ENCODE measurements at places on chromosomes 7 and 10. TPM values are rescaled to one million over a fixed set of nuclear protein-coding genes. Genes with fewer than 3 reads are reported as not detected.

- DNase-seq = peak; percentile 27
Observed at GRCh38 chr7:29019387-29019786, 61.3 kb upstream of the TRIL start.

The NOS3 gene
- total RNA-seq = 0.82 TPM

DNA sequence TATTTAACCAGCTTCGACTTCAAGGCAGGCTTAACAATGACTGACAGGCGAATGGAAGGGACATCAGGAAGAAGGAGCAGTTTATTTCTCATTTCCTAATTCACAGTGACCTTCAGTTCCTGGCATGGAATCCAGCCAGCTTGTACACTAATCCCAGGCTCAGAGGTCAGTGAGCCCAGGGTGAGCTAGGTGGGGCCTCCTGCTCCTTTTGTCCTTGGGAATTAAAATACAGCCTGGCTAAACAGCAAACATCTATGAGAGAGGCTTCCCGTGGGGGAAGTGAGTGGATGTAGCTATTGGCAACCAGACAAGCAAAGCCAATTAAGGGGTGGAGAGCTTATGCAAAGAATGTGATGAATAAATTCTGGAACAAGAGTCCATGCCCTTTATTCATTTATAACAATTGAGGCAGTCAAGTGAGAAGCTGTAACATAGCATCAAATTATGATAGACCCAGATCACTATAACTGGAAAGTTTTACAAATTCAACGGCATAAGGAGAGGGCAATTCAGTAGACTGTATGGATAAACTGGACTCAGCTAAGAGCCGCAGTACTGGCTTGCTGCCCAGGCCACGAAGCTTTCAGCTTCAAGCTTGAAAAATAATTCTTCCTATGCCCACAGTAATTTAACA, 57.1 kb downstream of the STK17A start:
- no peak for DNase-seq

The FAM237B gene
- total RNA-seq = under 0.01 TPM

The SNCG gene
- 1.6 TPM for total RNA-seq

DNA sequence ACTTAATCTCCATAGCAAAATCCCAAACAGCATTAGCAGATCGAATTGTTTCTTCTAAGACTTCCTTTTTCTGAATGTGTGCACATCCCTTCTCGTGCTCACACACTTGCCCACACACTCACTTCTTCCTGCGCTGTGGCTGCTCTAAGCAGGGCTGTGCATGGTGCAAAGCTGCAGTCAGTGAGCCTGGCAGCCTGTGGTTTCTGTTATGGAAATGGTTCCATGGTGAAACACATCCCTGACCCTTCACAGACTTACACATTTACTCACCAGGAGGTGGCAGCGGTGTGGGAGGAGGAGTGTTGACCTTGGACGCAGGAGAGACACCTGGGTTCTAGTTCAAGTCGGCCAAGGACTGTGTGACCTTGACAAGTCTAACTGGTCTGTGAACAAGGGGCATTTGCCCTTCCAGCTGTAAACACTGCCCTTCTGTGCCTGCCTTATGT, 24.9 kb downstream of the MTURN start:
- DNase-seq = no peak

DNA sequence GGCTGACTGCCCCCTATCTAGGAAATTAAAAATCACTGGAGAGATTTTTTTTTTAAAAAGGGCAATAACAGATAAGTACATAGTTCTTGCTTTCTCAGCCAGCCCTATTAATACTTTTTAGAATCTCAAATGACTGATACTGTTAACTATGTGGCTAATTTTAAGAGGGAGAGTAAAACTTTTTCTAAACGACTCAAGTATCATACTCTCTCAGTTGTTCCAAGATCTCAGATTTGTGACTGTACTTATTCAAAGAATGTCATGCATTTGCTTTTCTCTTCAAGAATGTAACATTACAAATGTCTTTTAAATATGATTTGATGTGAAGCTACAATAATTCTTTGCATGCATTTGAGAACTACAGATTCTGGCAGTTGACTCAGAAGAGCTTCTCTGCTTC, 55.4 kb upstream of the RAB11FIP2 start:
- DNase-seq = no peak

GRCh38 chr7:55046582-55047342, 27.9 kb downstream of the EGFR start:
- no peak for DNase-seq

The IRF5 gene
- total RNA-seq = 1.2 TPM

DNA sequence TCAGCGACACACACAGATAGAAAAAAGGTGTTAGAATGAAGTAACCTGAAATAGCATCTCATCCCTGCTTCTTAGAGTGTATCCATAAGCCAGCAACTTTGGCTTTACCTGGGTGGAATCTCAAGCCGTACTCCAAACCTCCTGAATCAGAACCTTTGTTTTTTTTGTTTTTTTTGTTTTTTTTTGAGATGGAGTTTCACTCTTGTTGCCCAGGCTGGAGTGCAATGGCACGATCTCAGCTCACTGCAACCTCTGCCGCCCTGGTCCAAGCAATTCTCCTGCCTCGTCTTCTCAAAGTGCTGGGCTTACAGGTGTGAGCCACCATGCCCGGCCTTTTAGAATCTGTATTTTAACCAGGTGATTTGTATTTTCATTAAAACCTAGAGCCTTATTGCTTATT, 9.0 kb downstream of the NRBF2 start:
- no peak for DNase-seq

DNA sequence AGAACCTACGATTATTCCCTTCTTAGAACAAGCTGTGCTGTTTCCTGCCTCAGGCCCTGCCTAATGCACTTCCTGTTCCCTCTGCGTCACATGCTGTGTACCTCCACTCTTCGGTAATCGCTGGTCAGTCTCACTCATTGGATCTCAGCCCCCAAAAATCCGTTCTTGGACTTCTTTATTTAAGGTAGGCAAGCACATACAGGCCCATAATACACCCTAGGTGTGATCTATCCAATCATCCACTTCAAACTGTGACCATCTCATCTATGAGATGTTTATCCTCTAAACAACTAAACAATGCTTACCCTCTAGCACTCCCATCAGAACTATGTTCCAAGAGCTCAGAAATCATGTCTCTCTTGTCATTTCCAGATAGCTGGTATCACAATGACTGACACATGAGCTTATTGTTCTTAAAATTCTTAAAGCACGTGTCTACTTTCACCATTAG, 83.9 kb downstream of the CADPS2 start:
- DNase-seq = peak; percentile 5

DNA sequence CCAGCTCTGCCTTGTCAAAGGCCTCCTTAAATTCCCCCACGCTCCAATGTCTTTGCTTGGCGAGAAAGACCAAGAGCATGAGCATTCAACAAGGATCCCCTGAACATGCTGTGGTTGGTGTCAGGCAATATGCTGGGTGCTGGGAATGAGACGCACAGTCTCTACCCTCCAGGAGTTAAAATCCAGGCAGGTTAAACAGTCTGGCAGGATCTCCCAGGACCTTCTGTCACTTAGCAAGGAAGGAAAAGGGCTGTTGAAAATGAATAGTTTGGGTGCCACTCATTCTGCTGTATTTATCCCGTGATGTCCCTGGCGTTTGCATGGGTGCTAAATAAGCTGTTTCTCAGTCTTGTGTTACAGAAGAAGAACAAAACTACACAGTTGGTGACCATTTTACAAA, 21.9 kb upstream of the ITGA8 start:
- DNase-seq = no peak

The RELN gene
- 57.5 TPM for total RNA-seq

DNA sequence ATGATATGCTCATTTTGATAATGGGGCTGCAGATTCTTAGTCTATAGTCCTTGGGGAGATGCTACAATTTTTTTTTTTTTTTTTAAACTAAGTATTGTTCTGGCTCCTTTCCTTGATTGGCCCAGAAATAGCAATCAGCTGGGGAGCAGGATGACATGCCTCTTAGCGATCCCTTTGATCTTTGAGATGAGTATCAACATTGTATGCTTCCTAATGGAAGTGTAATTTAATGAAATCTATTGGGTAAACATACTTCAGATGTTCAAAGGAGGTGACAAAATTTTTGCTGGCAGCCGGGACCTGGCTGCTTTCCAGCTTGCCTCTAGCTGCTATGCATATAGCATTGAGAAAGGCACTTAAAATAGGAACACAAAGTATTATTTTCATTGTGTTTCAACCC, 43.5 kb downstream of the VTI1A start:
- no peak for DNase-seq

The PCDH15 gene
- total RNA-seq = 6.1 TPM

DNA sequence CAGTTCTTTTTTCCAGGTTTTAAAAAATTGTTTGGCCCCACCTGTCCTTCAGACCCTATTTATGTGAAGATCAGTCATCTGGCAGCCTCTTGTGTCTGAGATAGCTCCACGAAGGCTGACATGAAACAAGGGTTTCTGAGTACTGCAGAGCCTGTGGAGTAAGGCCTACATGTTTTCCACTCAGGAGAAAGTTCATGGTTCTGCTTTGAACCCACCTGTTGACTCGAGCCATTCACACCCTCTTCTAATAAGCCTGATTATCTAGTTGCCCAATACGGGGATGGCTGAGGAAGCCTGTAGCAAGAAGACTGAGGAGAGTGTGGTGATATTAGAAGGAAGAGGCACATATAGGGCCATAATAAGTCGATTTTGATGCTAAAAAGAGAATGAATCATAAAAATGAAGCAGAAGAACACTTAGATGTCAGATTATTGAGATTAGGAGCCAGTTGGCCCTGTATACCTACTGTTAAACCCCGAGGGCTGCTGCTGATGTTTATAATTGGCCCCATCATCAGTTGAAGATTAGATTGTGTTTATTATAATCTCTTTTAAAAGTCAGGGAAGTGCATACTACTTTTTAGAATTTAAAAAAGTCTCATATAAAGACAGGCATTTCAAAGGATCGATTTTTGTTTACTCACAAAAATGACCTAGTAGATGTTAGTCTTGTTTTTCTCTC, 109.4 kb downstream of the CDK14 start:
- no peak for DNase-seq

GRCh38 chr10:19096501-19097073, 48.0 kb downstream of the MALRD1 start:
- DNase-seq = no peak

DNA sequence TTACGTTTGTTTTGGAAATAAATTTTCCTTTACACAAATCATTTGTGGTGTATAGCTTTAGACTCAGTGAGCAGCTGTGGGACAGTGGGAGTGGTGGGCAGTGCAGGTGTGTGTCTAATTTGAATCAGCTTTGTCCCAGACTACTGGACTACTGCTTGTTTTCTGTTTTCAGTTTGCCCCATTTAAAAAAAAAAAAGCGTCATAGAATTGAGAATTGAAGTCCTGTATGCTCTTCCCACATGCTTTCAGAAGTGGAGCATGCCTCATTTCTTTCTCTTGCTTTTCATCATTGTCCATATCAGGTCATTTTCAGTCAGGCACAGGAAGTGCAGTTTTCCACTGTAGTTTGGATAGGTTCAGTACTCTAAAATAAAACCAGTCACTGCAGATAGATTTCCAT, 66.1 kb downstream of the SHH start:
- DNase-seq = no peak

- DNase-seq = no peak
Observed at GRCh38 chr10:1532636-1533035, 204.7 kb downstream of the ADARB2 start.

DNA sequence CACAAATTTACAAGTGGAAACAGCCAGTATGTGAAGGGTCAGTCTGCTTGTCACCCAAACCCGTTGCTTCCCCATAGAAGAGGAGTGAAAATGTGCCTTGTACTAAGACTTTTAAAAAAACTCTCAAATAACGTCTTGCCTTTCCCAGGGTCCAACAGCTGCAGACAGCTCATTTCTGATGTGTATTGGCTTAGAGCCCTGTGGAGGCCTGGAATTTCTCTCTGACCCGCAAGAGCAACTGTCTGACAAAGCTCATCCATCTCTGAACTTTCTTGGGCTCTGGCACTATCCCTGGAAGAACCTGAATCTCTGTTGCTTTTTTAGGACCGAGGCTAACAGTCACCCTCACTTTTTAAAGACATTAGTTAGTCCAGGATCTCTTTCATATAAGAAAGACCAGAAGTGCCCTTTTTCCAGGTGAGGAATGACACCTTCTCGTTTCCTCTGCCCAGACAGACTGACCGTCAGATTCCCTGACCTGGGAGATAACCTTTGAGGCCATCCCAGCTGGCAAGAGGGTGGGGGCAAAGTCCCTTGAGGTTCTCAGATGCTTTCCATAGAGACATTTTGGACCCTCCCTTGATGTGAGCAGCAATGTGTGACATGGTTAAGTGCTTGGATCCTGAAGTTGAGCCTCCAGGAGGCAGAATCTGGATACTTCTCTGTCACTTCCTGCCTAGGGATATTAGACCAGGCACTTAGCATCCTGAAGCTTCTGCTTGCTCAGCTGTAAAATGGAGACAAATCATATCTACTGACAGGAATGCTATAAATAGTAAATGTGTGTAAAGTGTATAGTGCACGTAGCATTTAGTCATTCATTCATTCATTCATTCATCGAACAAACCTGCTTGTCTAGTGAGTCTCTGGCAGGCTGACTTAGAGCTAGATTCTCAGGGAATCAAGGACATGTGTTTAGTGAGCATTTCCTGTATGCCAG, 4.5 kb upstream of the NODAL start:
- DNase-seq = no peak

DNA sequence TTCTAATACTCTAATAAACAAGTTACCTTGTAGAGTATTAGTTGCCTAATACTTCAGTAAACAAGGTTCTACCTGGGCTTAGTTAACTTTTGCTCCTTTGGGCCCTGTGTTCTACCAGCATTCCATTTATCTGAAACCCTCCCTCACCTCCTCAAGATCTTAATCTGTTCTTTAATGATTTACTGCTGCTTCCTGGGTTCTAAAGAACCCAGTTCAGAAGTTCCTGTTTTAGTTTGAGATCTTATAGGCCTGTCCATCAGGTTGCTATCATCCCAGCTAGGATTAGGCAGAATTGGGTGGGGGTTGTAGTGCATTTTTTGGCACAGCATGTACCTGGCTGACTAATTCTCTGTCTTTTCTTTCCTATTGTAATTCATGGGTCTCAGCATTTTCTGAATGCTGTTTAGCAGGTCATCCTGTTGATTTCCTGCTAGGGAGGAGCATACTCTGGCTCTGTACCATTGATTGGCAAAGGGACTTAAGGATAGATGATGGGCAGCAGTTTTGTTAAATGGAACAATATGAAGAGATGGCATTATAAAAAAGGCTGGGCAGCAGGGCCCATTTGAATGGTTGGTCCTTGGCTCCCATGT, 53.7 kb upstream of the TMEM248 start:
- DNase-seq = no peak

All from frontal cortex (tissue), 4 donors.